Adipose tissue (tissue), 3 donors: ENCODE measurements at places on chromosomes 4 and X. TPM values are rescaled to one million over a fixed set of nuclear protein-coding genes. Genes with fewer than 3 reads are reported as not detected.

ASB9 gene
- polyA plus RNA-seq: 2.3 TPM

PHEX gene
- 0.01 TPM for polyA plus RNA-seq

STBD1 gene
- polyA plus RNA-seq: 64.7 TPM

SLIT2 gene
- polyA plus RNA-seq: 5.2 TPM
